A549 treated with ZK216348 at 1 μM for 4 hours (cell line): ENCODE measurements at places on chromosomes 3 and 15. TPM values are rescaled to one million over a fixed set of nuclear protein-coding genes. Genes with fewer than 3 reads are reported as not detected.

AGBL1 gene
- total RNA-seq: not detected in 5 replicates

ASB14 gene
- total RNA-seq: not detected in 5 replicates

SCN11A gene
- total RNA-seq: 0.02 TPM in 2 of 5 replicates, not detected in the others

IP6K1 gene
- total RNA-seq: 13.7 to 26.5 TPM (median 21.9 TPM) in 5 replicates

DOCK3 gene
- total RNA-seq: 0.35 to 0.46 TPM (median 0.39 TPM) in 5 replicates

CHDH gene
- 1.4 to 3.0 TPM (median 2.3 TPM) in 5 replicates for total RNA-seq

BNC1 gene
- total RNA-seq: 0.45 to 0.88 TPM (median 0.53 TPM) in 5 replicates

KBTBD12 gene
- total RNA-seq: not detected in 5 replicates

MESP2 gene
- total RNA-seq: 0.44 to 0.95 TPM (median 0.65 TPM) in 4 of 5 replicates, not detected in the other

MYO5C gene
- total RNA-seq: 4.6 to 8.1 TPM (median 6.1 TPM) in 5 replicates

LINGO1 gene
- 5.3 to 12.5 TPM (median 10.7 TPM) in 5 replicates for total RNA-seq

ALDH1L1 gene
- 0.06 to 0.27 TPM (median 0.11 TPM) in 5 replicates for total RNA-seq

ATP8B4 gene
- 0.62 to 1.6 TPM (median 0.91 TPM) in 5 replicates for total RNA-seq

ESYT3 gene
- total RNA-seq: 0.54 to 0.84 TPM (median 0.65 TPM) in 5 replicates

ALG3 gene
- total RNA-seq: 48.9 to 83.2 TPM (median 72.9 TPM) in 5 replicates

CCR8 gene
- total RNA-seq: not detected in 5 replicates

ZNF80 gene
- total RNA-seq: not detected in 5 replicates

IL17RD gene
- 0.56 to 1.8 TPM (median 1.00 TPM) in 5 replicates for total RNA-seq
